PC-9 (cell line): ENCODE measurements at places on chromosomes 3 and 15.

GRCh38 chr3:42056840-42057239 lies 34.3 kb upstream of the TRAK1 start:
- DNase-seq = no peak

DNA sequence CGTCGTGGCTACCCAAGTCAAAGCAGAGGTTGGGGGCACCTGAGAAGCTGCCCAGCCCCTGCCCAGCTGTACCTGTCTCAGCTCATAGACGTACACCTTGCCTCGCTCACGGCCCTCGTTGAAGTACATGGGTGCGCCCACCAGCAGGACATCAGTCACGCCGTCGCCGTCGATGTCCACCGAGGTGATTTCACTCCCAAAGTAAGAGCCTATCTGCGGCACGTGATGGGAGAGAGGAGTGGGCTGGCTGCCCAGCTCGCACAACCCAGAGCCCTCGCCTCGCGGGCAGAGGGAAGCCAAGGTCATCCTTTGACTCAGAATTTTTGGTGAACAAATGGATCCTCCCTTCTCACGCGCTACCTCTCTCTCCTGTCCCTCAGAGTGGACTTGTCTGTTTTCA lies 54.7 kb downstream of the FEM1B start:
- no peak for DNase-seq

DNA sequence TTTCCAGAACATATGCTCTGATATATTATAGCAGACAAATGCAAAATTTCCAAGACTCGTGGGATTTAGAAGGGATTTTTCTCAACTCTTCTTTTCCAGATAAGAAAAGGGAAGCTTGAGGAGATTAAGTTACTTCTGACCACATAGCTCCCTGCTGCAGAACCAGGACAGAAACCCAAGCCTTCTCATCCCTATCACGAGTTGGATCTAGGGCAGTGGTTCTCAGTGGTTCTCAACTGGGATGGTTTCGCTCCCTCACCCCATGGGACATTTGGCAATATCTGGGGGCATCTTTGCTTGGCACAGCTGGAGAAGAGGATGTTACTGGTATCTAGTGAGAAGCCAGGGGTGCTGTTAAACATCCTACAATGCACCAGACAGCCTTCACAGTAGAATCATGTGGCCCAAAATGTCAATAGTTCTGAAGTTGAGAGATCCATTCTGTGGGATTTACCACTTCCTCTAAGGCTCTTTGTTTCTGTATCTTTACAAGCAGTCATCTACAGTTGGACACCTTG lies 64.2 kb downstream of the LIPC start:
- DNase-seq = no peak

- no peak for DNase-seq
These were observed 483.6 kb downstream of the ERC2 start for GRCh38 chr3:55984626-55985025.

DNA sequence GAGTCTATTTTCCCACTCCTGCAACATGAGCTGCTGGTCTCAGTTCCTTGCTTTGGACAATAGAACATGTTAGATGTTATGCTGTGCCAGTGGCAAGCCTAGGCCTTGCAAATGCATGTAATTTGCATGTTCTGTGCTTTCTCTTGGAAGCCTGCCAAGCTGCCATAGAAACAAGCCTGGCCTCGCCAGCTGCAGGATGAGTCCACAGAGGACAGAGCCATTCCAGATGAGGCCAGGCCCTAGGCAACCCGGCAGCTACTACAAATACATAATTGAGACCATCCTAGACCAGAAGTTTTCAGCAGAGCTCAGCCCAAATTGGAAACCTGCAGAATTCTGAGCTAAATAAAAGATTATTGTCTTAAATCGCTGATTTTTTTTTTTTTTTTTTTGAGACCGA lies 39.6 kb downstream of the TRIM69 start:
- DNase-seq = no peak

GRCh38 chr3:87002346-87002745 lies 11.4 kb upstream of the VGLL3 start:
- DNase-seq = peak; percentile 48

GRCh38 chr3:183584246-183584913 lies 28.9 kb upstream of the KLHL6 start:
- DNase-seq = no peak

DNA sequence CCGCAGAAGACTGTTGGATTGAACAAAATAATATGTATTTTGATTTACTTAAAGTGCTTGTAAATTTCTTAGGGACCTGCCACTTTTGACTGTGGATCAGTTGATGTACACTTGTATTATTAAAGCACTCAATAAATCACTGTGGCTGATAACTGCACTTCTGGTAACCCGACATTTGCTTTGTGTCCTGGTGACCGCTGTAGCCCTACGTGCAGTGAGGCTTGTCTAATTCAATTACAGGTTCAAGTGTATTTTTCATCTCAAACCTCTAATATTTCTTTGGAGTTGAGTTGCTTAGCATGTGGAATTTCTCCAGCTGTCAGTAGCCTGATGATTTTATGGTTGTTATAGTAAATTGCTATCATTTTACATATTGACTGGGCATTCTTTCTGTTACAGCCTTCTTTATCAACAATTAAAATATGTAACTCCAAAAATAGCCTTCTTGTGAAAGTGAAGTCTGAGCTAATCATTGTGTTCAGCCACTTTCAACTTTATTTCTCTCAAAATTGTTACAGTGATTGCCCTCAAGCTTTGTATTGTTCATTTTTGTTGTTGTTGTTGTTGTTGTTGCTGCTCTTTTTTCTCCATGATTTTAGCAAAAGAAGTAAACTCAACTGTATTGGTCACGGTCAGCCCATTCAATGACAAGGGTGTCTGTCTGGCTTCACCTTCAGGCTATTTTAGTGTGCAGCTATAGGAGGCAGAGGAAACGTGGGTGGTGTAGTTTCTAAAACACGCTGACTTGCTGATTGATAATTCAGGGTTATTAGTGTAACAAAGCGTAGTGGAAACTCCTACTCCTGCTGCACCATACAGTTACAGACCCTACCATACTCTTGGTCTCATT lies 215.1 kb upstream of the UBE2E1 start:
- DNase-seq = no peak

DNA sequence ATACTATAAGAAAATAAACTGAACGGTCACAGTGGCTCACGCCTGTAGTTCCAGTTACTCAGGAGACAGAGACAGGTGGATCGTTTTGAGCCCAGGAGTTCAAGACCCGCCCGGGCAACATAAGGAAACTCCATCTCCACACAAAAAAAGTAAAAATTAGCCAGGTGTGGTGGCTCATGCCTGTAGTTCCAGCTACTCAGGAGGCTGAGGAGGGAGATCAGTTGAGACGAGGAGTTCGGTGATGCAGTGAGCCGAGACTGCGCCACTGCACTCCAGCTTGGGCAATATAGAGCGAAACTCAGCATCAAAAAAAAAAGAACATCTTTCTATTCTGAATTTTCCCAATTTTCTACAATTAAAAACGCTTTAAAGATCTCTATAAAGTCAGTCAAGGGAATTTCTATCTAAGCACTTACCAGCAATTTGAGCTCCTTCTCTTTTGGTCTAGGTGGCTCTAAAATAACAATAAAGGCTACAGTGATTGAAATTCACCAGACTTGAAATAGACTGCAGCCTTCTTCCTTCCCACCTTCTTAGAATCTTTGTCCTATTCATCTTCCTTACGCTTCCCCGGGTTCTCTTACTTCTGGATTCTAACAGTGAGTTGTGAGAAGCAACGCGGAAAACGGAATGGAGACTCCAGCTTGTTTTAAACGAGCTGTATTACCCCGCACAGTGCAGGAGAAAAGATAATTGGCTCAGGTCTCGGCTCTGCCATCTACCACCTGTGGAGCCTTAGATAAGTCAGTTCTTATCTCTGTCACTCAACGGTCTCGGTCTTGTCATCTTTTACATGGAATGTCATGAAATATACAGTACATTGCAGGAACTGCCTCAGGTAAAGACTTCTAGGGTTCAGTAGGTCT lies 812 bp upstream of the SEC62 start:
- no peak for DNase-seq

DNA sequence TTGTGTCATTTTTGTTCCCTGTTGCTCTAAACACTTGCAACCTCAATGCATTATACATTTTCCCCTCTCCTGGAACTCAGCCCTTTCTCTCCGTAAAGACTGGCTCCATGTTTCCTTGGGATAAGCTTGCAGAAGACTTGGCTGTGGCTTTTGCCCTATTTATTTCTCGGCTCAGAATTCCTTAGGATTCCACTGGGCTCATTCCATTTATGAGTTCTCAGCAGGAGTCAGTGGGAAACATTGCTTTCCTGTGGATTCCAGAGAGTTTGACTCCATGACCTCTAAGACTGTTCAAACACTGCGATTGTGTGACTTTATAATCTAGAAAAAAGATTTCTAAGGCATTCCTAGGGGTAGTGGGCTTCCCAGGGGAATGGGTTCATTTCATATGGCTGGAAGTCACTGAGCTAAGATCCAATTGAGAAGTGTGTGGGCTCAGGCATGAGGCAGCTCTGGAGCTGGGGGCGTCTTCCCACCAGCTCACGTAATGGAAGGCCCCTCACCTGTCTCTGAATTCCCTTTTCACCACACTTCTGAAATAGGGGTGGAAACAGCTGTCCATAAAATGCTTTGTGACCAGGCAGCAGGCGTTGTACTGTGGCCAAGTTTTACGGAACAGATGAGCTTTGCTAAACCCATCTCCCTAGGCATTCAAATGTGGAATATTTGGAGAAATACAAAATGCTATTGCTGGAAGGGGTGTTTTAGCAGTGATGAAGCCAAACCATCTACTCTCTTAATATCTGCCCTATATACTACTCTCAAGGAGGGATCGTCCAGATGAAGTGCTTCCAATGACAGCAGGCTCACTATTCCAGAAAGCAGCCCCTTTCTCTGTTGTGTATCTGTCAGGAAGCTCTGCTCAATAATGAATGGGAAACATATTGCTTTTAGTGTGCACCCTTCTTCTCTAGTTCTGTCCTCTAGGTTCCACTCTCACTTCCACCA lies 91.8 kb upstream of the BCL6 start:
- DNase-seq = peak; percentile 18

DNA sequence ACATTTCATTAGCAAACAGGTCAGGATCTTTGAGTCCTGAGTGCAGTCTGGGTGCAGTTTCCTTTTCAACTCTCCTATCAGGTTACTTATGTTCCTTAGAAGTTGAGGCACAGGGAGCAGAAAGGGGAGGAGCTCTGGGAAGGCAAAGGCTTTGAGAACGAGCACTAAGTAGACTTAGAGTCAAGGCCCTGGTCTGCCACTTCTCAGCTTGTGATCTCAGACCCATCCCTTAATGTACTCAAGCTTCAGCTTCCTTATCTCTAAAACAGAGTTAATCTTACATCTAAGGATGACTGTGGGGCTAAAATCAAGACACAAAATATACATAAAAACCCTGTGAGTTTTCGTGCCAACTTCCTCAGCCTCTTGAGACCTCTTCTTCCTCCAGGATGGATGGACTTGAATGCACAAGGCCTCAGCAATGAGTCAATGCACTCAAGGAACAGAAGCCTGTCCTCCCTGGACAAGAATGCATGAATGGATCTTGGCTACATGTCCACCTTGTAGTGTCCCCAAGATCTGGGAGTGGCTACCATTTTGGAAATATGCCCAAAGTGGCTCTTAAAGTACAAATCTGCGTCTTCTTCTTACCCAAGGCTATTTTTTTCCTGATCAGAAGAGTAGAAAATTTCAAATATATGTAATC lies 105.1 kb downstream of the WDR76 start:
- no peak for DNase-seq

GRCh38 chr15:39180030-39180429 lies 400.8 kb upstream of the THBS1 start:
- no peak for DNase-seq

DNA sequence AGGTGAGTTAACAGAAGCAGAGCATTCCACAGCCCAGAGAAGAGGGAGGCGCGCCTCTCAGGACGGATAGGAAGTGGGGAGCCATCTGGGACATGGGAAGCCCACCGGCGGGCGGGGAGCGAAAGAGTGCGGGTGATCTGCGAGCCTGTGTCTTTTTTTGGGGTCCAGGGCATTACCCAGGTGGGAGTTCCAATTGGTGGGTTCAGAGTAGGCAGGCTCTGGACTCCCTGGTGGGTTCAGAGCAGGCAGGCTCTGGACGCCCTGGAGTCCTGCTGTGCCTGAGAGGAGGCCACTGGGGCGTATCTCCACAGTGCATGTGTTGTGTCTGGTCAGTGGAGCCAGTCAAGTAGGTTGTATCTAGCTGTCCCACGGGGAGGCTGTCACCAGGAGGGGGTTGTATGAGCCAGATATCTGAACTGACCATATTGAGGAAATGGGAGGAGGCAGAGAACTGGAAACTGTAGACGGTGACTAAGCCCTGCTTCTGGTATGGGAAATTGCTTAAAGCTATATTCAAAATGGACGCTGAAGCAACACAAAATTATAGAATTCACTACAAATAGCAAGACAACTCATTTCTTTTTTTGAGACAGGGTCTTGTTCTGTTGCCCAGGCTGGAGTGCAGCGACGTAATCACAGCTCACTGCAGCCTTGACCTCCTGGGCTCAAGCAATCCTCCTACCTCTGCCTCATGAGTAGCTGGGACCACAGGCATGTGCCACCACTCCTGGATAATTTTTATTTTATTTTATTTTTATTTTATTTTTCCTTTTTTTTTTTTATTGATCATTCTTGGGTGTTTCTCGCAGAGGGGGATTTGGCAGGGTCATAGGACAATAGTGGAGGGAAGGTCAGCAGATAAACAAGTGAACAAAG lies 34.5 kb upstream of the CHST2 start:
- peak; percentile 5 for DNase-seq

DNA sequence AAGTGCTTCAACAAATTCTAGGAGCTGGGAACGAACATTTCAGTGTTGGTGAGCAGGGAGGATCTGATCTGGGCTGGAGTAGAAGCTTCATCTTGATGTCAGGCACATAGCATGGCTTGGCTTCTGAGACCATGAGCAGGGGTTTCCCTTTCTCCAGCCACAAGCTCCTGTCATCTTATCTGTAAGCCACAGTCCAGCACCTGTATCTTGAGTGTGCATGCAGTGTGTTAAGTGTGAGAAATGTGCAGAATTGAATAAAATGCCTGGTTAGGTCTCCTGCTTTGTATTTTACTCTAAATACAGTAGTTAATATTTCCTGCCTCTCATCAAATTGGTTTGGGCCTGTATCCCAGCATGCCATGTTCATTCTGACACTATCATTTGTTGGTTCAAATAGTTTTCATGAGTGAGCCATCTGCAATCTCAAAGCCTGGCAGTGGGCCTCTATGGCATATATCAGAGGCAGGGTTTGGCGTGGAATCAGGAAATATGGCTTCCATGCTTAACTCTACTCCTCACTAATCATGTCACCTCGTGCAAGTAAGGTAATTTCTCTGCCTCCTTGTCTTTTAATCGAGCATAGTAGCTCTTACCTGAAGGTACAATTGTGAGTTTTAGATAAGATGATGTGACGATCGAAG lies 43.3 kb downstream of the TLNRD1 start:
- DNase-seq = no peak

GRCh38 chr3:14719006-14719405 lies 44.1 kb downstream of the C3orf20 start:
- DNase-seq = no peak

- DNase-seq = peak; percentile 35
These were observed 51.0 kb downstream of the MCF2L2 start for GRCh38 chr3:183377307-183377959.
